ENCODE measurements at places on chromosomes 3 and 15.

GRCh38 chr3:37824090-37824953 lies 37.4 kb upstream of the CTDSPL start:
- DNase-seq = no peak

DNA sequence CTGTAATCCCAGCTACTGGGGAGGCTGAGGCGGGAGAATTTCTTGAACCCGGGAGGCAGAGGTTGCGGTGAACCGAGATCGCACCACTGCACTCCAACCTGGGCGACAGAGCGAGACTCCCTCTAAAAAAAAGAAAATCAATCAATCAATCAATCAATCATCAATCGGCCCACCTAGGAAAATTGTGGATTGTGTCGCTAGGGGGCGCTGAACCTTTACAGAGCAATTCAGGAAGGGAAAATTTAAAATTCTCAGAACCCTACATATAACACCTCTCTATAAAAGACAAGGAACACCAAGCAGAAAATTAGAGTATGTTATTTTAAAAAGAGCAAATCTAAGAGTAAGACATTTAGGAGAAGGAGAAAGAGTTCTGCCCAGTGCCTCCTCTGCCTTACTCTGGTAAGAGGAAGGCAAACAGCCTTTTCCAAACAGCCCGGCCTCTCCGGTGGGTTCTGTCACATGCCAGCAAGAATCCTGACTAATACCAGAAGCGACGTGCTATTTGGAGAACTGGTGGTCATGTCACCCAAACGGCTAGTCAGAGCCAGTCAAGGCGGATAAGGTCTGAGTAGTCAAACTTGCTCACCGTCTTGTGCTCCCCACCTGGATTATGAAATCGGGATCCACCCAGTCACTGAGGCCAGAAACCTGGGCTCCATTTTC lies 22.3 kb upstream of the SMCO1 start:
- peak; percentile 43 for DNase-seq

- DNase-seq = no peak
Measured at GRCh38 chr3:16067837-16068471, 106.5 kb upstream of the GALNT15 start.

- no peak for DNase-seq
Measured at GRCh38 chr15:54820098-54820497, 376.6 kb downstream of the RSL24D1 start.

- DNase-seq = no peak
Measured at GRCh38 chr15:37837276-37837675, 97.2 kb upstream of the TMCO5A start.

- DNase-seq = no peak
Measured at GRCh38 chr3:34016925-34017587, 218.6 kb downstream of the PDCD6IP start.

DNA sequence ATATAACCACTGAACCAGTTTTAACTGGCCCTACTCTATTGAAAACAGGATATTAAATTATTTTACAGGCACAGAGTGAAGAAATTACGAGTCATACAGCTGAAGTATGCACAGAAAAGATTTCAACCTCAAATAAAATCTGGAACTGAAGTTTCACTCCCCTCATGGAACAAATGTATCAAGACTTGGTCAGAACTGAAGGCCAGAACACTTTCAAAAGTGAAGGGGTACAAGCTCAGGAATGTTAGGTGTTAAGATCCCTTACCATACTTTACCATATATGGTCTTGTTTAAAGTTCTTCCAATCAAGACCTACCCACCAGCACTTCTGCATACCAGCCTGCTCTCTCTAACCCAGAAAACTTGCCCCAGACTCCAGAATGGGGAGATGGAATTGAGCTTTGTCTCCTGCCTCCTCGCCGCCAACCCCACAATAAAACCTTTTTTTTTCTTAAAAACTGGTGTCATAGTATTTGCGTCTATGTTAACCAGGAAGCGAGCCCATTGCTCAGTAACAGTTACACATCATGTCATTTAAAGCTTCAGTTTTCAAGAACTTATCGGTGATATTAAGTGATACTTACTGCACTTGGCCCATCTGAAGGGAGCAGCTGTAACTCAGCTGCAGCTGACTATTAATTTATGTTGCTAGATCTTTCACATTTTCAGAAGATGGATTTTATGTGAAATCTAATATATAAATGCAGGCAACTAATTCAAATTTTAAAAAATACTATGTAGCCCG lies 59.9 kb downstream of the OXSM start:
- no peak for DNase-seq

DNA sequence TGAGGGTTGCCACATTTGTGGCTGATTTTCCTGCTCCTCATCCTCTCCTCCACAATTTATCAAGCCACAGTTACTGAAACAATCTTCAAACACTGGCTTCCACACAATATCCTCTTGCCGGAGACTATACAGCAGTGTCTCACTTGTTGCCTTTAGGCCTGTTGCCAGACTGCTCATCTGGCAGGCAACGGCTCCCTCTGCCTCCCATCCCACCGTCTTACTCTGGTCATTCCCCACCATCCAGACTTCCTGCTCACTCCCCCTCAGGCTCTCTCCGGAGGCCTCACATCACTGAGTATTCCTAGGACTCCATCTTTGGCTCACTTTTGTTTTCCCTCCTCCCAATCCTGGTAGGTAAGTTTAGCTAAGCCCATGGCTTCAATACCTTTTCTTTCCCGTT lies 301.9 kb downstream of the IL20RB start:
- DNase-seq = no peak

DNA sequence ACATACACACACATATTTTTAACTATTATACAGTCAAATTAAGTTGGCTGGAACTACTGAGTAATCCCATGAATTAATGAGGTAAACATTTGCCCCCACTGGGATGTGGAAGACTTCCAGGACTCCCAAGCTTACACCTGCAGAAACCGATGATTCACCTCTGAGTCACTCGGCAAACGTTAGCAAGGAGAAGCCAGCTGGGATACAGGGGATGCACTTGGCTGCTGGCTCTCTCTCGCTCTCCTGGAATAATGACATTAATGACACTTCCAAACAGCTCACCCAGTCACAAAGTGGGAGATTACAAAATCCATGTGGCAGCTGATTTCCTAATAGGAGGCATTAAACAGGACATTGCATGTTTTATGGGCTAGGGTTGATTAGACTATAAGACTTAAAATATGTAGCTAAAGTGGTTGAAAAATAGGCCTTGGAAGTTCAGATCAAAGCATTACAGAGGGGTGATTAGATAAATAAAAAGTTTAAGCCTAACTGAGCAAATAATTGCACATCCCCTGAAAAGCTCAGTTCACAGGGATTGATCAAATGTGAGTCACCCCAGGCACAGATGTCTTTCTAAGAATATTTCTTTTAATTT lies 500.9 kb downstream of the SOX2 start:
- DNase-seq = no peak
